ENCODE measurements at places on chromosomes 3 and 15. TPM values are rescaled to one million over a fixed set of nuclear protein-coding genes. Genes with fewer than 3 reads are reported as not detected.

The PCOLCE2 gene
- total RNA-seq, result 2.0 TPM

The TMEM44 gene
- 3.2 TPM for total RNA-seq

- H3K27me3 ChIP-seq, result no peaks in the 10 kb centered on the region
- peaks cover 23% of the 10 kb centered on the region for H3K4me1 ChIP-seq
- no peak for DNase-seq
- peak overlapping the region; percentile 84 for H3K4me3 ChIP-seq
- H3K27ac ChIP-seq, result peak overlapping the region; percentile 55
- peaks cover 38% of the 10 kb centered on the region for H3K36me3 ChIP-seq
Measured at GRCh38 chr3:49017229-49017970, 980 bp downstream of the DALRD3 start.

GRCh38 chr3:115227461-115227860, 80.4 kb upstream of the ZBTB20 start:
- no peak overlapping the region for H3K27ac ChIP-seq
- no peaks in the 10 kb centered on the region for H3K27me3 ChIP-seq
- no peak overlapping the region for H3K4me3 ChIP-seq
- no peaks in the 10 kb centered on the region for H3K36me3 ChIP-seq
- H3K4me1 ChIP-seq, result no peaks in the 10 kb centered on the region
- no peak for DNase-seq

- no peak overlapping the region for H3K4me3 ChIP-seq
- 0 out of 3 replicates have a peak, but pooled peaks cover 3% of the 10 kb centered on the region for H3K27me3 ChIP-seq
- H3K36me3 ChIP-seq, result no peaks in the 10 kb centered on the region
Measured at GRCh38 chr3:58874795-58875194, 175.0 kb downstream of the CFAP20DC start.

GRCh38 chr3:186628756-186629155, 11.4 kb upstream of the FETUB start:
- H3K36me3 ChIP-seq, result no peaks in the 10 kb centered on the region
- DNase-seq, result no peak
- no peak overlapping the region for H3K4me3 ChIP-seq
- no peaks in the 10 kb centered on the region for H3K27me3 ChIP-seq

- H3K27me3 ChIP-seq, result no peaks in the 10 kb centered on the region
- H3K36me3 ChIP-seq, result no peaks in the 10 kb centered on the region
- no peak for DNase-seq
- H3K4me3 ChIP-seq, result no peak overlapping the region
- H3K4me1 ChIP-seq, result peaks cover 33% of the 10 kb centered on the region
- H3K27ac ChIP-seq, result no peak overlapping the region
Measured at GRCh38 chr3:184713040-184713355, 1.1 kb upstream of the MAGEF1 start.

The GABRR3 gene
- 0.31 TPM for total RNA-seq
